ENCODE measurements at places on chromosomes 13 and 19.

DNA sequence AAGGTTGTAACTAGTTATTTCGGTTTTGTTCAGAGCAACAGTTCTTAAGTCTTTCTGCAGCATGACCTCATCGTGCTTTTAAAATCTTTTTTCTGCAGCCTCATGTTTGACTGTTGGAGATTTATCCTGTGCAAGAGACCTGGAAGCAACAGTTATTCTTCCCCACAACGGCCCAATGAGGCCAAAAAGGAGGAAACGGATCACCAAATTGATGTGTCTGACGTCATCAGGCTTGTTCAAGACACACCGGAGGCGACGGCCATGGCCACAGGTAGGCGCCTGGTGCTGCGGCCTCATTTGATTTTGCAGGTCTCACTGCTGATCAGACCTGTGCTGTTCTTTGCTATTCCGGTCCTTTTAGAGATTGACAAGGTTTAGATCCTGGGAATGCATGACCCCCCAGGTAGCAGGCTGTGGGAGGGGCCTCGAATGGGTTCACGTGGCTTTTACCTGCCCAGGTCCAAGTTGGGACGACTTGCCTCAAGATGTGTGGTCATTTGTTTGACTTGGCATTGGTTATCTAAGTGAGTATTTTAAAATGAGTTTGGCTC lies 66.8 kb upstream of the MCF2L start:
- DNase-seq, result no peak

DNA sequence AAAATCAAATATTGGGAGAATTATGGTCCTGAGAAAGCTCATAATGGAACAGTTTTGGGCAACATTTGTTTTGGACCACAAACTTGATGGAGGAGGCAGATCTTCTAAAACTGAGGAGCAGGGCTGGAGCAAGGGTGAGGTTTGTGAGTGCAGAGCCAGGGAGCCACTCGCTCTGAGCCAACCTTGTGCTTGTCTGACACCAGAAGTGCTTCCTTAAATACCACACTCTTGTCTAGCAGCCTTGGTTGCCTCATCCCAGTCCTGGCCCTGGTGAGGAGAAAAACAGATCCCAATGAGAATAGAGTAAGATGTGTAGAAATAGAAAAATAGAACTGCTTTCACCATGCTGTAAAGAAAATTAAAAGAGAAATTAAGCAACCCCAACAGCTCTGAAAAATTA lies 6.7 kb downstream of the ZNF317 start:
- DNase-seq, result no peak

DNA sequence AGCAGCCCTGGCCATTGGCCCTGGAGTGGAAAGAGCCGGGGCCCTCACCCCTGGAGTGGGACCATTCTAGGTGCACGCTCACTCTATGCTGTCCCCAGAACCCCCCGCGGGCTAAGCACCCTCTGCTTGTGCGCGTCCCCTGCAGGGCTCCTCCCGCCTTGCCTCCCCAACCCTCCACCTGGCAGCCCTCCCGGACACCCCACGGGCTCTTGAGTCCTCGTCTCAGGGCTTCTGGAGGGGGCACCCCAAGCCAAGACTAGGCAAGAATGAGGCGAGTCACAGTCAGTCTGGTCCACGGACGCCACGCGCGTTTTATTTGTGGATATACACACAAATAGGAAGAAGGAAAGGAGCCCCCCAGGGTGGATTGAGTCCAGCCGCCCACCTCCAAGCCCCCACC lies 7.0 kb upstream of the TMEM161A start:
- DNase-seq, result no peak

DNA sequence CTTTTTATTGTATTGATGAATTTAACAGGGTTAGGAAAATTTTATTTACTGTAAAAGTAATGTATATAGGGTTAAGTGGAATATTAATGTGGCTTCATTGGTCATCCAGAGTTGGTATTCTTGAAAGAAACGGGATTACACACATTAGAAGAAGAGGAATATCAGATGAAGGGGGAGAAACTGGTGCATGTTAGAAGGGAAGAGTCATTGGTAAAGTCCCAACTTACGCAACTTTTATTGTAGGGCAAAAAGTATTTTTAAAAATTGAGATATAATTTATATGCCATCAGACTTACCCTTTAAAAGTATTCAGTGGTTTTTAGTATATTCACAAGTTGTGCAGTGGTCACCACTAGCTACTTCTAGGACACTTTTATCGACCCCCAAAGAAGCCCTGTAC lies 47.3 kb downstream of the DNAJC3 start:
- DNase-seq, result no peak

DNA sequence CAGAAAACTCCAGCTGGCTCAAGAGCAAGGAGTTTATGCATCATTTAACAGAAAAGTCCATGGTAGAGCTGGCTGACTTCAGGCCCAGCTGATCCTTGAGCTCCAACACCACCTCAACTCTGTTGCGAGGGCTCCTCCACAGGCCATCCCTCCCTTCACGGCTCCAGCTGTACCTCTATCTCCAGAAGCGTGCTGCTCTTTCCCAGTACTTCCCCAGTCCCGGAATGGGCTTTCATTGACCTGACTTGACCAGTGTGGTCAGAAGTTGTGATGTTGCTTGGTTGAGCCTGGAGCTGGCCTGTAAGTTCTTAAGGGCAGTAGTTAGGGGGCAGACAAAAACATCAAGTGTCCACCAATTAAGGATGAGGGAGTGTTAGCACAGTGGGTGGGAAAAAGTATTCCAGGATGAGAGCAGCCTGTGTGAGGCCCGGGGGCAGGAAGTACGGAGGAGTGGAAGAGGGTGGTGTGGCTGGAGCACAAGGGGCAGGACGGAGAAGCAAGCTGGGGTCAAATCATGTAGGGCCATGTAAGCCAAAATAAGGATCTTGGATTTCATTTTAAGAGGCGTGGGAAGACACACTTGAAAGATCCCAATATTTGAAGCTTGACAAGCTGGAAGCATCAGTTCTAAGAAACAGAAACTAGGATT lies 24.0 kb downstream of the SKA3 start:
- no peak for DNase-seq

GRCh38 chr13:78046331-78046730 lies 127.7 kb upstream of the EDNRB start:
- no peak for DNase-seq

- DNase-seq, result no peak
Observed at GRCh38 chr19:16289594-16289993, 35.0 kb upstream of the KLF2 start.

DNA sequence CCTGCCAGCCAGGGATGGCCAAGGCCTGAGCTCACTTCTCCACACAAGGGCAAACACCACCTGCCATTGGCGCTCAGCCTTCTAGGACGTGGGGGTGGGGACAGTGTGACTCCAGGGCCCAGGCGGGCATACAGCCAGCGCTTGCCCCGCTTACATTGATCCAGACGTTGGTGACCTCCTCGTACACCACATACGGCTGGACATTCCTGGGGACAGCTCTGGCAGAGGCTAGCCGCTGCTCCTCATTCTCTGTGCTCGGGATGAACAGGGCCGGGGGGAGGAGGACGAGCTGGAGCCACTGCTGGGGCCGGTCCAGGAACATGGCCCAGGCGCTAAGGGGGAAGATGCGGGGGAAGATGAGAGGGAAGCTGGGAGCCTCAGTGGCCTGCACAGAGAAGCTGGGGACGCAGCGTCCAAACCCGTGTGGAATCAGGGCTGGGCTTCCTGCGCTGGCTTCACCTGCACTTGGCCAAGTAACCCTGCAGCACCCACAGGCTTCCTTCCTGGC lies 25.1 kb upstream of the MYDGF start:
- no peak for DNase-seq

DNA sequence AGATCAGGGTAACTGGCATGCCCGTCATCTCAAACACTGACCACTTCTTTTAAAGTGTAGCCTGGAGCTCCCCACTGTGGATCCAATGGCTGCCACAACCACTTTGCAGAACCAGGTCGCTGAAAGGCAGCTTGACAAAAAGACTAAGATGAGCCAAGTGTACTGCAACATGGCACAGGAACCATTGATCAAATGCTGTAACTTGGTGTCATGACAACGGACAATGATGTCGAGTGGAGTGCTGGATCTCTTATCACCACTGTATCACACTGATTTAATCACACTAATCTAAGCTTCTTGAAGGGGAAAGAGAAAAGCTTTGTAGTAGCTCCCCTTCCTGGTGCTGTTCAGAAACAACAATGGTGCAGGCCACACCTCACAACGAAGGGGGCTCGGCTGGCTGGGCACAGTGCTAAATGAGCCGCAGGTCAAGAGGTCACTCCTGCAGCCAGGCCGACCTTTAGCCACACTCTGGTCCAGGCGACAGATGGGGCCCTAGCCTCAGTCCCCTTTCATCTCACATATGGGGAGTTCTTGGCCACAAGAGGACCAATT lies 2.2 kb upstream of the TNFRSF19 start:
- DNase-seq, result no peak

DNA sequence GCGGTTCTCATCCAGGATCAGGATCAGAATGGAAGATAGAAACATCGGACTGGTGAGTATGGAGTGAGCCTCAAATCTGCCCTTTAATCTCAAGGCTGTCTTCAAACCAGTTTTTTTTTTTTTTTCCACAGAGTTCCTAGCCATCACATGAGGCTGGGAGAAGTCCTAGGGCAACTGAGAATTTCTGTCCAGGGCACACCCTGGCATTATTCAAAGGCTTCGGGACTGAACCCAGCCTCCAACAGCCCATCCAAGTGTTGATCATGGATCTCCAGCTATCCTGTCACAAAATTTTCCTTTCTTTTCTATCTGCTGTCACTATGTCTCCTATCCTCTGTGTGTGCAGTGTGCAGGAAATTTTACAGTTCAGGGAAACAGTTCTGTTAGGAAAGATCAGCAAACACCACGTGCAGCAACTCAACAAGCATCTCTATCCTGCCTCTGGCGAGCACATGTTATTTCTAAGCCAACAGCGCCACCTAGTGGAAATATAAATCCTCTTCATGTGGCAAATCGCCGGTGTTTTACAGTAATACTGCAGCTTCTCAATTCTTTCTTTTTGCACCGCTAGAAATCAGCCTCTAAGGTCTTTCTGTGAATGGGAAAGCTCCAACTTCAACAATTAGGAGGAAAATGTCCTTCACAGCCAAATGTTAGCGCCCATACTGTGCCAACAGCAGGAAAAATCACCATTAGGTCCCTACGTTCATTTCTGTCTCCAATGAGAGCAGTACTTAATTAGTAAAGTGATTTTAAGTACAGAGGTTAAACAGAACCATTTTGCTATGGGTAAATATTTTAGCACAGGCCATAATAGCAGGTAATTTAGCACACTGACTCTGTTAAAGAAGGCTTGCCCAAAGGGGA lies 21.4 kb upstream of the ZNF181 start:
- no peak for DNase-seq

DNA sequence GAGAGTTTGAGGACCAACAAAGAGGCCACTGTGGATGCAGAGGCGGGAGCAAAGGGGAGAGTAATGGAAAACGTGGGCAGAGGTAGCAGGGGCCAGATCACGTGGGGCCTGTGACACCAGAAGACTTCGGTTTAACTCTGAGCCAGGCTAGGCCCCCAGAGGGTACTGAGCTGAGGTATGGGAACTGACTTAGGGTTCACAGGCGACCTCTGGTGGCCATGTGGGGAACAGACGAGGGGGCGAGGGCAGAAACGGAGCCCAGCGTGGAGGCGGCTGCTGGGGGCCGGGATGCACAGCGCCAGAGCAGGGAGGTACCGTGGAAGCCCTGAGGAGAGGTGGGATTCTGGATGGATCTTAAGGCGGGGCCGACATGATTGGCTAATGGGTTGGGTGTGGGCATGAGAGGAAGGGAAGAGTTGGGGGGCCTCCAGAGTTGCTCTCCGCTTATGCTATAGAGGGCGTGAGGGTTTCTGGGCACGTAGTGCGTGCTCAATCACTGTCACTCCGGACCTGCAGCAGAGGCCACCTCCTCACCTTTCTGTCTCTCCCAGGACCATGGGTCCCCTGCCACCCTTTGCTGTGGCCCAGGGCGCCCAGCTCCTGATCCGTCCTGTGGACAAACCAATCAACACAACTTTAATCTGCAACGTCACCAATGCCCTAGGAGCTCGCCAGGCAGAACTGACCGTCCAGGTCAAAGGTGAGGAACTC lies 13.7 kb downstream of the PVR start:
- DNase-seq, result no peak

- no peak for DNase-seq
Observed at GRCh38 chr13:20442798-20443381, 82.8 kb downstream of the CRYL1 start.

DNA sequence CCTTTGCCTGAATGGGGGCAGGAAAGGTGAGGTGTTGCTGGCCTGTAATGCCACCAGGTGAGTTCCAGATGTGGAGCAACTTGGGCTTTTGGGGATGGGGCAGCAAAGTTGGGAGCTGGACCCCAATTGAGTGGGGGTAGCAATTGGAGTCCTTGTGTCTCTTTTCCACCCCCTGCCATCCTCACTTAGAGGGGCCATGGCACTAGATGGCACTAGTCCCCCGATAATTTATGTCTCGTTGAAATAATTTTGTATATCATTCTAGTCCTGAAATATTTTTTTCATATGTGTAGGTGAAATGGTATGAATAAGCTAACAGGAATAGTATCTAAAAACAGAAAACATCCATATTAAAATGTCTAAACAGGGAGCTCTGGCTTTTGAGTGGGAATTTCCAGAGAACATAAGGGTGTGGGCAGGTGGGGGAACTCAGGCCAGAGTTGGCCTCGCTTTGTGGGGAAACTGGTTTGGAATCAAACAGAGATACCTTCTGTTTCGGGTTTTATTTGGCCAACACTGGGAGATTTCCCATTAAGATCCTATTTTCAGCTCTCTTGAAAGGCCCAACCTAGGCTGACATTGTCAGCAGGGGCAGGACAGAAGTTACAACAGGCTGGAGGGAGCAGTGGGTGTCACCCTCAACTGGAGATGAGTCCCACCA lies 3.4 kb downstream of the ZNF576 start:
- DNase-seq, result no peak

DNA sequence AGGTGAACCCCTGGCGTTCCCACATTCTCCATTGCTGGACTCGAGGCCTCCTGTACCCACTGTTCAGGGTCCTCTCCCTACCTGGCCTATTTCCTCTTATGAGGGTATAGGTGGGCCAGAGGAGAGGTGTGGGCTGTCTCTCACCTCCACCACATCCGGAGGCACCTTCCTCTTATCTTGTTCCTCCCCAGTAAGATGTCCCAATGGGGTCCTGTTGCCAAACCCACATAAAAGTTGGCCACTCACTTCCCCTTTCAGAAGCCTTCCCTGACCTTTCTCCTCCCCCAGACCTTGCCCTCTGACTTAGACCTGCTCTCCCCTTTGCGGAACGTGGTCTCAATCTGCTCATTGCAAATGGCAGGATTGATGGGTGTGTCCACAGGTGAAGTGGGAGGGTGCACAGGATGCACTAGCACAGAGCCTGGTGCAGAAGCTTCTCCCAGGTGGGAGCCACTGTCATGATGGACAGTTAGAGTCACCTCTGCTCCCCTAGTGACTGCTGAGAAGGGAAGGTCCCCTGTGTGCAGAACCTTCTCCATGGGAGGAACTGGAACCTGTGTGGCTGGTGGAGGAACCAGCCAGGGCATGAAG lies 1.3 kb downstream of the CYP4F3 start:
- no peak for DNase-seq
